Upper lobe of left lung (tissue), 6 donors: ENCODE measurements at places on chromosomes 3 and 15.

- no peak for DNase-seq
Measured at GRCh38 chr15:67241132-67241855, 13.2 kb downstream of the AAGAB start.

GRCh38 chr3:19399356-19399755 is 251.0 kb downstream of the KCNH8 start:
- DNase-seq: no peak

DNA sequence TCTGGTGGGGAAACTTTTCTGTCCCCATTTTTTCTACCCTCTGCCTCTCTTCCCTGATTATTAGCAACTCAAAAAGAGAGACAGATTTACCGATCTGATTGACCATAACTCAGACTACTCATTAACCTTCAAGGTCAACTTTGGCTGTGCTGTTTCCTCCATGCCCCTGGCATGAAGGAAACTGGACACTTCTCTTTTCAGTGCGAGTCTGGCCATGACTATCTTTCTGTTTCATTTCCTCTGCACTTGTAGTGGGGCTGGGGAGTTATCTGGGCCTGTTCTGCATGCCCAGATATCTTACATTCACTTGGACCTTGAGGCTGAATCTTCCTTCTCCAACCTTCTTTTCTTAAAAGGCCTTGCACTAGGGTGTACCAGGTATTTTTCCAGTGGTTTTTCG is 76.9 kb upstream of the SLCO2A1 start:
- DNase-seq: no peak

DNA sequence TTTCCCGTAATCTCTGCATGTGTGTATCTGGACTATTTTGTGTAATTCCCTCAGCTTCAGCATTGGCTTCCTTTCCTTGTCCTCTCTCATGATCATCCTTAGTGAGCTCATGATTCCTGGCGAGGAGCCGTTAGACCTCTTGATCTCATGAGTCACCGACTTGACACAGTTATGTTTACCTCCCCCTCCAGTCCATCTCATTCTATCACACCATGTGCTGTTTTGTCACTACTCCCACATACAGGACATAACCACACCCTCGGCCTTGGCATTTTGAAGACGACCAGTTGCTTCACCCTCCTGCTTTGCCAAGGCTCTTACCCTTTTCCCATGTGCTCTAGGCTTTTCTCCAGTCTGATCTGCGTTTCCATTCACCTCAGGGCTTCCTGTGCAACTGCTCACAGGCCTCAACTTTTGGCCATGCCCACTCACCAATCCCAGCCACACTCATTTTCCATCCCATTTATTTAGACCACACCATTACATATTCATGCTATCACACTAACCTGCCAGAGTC is 41.5 kb downstream of the CP start:
- DNase-seq: no peak

DNA sequence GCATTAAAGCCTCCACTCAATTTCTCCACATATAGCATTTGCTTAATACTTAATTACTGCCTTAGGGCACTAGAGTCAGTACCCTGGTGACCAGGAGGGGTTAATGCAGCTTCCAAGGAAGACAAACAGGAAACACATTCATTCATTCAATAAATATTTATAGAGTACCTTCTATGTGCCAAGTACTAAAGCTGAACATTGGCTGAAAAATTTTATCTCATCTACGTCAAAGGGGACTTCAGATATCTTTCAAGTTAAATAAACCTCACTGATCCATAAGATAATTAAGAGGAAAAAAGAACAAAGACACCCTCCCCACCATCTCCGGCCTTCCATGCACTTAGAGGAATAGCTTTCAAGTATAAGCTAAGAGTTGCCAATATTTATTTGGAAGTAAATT is 156.9 kb upstream of the PRICKLE2 start:
- DNase-seq: no peak

DNA sequence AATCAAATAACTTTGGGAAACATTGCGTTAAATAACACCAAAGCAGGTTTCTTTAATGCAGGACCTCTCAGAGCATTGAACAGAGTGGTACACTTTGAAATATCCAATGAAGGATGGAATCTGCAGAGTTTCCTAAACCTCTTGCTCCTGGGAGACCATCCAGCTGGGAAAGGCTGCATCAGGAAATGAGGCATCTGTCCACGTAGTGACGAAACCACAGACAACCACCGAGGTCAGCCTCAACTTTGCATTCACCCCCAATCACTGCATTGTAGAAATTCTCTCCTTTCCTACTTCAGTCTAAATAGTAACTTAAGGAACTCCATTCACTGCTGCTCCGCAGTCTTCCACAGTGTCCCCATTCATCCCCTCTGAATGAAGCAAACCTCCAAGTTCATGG is 41.5 kb upstream of the CDV3 start:
- DNase-seq: no peak

DNA sequence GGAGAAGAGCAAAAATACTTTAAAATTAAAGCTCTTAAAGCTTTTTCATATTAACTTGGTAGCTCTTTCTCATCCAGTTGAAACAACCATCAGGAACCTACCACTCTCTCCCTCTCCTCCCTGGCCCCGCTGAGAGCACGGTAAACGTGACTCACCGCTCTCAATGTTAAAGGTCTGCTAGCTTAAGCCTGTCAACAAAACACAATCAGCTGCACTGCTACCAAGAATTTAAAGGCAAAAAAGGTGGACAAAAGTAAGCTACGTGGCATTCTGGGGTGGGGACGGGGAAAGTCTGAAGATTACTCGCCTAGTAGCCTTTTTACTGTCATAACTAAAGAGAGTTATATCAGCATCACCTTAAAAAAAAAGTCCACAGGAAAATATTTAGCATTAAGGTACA is 8.4 kb upstream of the GP5 start:
- no peak for DNase-seq

DNA sequence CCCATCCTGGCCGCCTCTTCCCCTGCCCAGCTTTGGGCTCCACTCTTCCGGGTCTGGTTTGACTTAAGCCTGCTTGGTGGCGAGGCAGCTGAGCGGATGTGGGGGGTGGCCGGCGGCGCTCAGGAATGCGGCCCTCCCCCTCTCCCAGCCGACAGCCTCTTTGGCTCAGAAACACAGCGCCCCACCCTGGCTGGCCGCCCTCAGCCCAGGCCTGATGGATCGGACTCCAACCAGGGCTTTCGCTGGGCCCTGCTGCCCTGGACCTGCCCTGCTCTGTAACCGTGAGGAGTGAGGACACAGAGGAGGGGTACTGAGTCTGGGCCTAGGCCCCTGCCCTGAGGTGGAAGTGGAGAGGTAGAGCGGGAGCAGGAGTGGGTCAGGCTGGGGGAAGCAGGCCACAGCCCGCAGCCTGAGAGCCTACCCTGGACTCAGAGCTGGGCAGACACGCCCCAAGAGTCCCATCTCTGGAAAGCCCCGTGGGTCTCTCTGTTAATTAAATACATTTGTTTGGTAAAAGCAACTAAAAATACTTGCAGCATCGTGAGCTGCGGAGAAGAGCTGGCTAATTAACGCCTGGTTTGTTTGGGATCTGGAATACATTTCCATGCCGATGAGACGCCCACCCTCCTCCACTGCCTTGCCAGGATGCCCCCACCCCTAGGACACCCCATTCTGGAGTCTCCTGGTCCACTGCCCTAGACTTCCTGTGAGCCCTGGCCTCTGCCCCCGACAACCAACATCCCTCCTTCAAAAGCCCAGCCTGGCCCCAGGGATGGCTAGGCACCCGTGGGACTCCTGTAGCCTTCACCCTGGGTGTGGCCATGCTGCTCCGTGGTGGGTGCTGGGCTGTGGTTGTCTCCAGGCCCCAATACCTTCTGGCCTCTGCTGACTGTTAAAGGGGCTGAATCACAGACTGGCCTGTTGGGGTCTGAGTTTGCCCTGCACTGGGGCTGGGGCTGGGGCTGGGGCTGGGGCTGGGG is 19.6 kb downstream of the PLXNA1 start:
- DNase-seq: peak; percentile 83

GRCh38 chr3:143600756-143601718 is 247.2 kb downstream of the SLC9A9 start:
- no peak for DNase-seq

GRCh38 chr3:194723846-194724618 is 38.3 kb downstream of the FAM43A start:
- DNase-seq: no peak

- DNase-seq: no peak
Measured at GRCh38 chr3:153096731-153097131, 65.3 kb upstream of the RAP2B start.

DNA sequence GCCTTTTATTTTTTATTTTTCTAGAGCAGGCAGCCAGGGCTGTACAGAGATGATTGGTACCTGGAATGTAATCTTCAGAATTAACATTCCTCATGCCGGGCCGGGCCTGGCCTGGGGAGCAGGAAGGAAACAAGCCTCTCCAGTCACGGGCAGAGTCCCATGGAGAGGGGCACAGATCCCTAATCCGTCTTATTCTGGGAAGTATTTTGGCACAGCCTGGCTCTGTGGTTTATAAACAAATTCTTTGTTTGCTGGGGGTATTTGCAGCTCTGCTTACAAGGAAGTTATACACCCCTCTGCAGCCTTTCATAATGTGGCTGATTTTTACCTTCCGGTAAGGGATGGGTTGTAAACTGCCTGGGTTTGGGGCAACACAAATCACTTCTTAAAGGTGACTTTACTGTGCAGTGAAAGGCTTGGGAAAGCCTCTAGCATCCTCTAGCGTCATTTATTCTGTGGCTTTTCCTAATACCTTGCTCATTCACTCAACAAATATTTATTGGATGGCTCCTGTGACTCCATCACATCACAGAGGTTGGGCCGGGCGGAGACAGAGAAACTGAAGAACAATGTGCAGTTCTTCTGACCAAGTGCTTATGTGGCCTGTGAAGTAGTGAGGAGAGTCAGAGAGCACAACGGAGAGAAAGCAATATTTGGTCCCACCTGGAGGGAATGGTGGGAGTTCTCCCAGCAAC is 2.7 kb downstream of the SLC6A20 start:
- no peak for DNase-seq

DNA sequence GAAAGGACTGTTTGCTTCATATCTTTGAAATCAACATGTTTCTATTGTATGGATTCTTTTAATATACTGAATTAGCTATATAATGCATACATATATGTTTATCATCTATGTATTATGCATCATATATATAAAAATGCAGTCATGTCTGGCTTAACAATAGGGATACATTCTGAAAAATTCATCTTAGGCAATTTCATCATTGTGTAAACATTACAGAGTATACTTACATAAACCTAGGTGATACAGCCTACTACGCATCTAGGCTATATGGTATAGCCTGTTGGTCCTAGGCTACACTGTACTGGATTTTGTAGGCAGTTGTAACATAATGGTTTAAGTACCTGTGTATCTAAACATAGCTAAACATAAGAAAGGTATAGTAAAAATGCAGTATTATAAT is 21.7 kb downstream of the CHMP2B start:
- no peak for DNase-seq

- DNase-seq: no peak
Measured at GRCh38 chr3:117788506-117788905, 1078.9 kb downstream of the TUSC7 start.

- DNase-seq: no peak
Measured at GRCh38 chr3:59795756-59796155, 745.9 kb upstream of the CFAP20DC start.

DNA sequence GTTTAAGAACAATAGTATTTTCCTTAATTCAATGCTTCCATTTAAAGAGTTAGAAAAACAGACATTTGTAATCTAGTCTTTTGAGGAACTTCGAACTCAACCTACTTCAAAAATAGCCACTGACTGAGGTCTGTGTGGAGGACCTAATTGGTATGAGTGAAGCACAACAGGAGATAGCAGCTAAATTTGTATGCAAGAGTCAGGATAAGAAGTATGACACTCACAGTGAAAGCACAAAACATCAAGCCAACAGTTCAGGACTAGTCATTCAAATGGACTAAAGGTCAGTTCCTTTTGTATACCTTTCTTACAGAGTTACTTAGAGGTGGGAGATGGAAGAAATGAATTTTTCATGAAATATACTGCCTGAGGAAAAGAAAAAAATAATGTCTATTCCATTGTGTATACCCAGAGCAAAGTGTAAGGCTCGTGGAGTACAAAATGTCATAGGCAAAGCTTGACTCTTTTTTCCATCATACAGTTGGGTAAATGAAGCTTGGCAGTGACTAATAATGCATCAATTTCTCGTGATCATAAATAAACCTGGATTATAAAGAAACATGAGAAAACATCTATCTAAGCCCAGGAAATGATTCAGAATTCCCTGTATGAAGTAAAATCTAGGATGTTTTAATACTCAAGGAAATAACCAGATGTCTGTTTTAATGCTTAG is 1005.2 kb upstream of the CADM2 start:
- DNase-seq: no peak

DNA sequence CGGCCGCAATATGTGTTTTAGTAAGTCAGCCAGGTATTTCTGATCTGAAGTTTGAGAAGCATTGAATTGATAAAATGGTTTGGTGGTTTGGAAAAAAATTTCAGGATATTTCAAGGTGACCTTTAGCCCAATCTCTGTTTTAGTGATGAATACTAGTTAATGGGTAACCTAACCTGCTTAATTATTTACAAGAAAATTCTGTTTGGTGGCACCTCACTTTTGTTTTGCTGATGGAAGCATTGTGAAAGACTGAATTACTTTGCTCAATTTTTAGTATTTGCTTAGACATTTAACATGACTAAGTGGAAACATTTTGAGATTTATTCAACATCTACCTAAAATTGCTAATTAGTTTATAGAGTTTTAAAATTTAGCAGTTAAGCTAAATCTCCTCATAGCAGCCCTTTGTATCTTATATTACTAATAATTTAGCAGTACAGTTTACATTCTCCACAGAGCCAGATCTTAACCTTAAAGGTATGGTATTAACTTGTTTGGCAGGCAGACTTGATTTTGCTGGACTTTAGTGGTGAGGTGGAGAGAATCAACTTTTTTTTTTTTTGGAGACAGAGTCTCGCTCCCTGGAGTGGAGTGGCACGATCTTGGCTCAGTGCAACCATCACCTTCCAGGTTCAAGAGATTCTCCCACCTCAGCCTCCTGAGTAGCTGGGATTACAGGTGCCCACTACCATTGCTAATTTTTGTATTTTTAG is 35.4 kb downstream of the GRAMD1C start:
- DNase-seq: no peak

- DNase-seq: no peak
Measured at GRCh38 chr3:182570946-182571594, 222.2 kb upstream of the ATP11B start.

DNA sequence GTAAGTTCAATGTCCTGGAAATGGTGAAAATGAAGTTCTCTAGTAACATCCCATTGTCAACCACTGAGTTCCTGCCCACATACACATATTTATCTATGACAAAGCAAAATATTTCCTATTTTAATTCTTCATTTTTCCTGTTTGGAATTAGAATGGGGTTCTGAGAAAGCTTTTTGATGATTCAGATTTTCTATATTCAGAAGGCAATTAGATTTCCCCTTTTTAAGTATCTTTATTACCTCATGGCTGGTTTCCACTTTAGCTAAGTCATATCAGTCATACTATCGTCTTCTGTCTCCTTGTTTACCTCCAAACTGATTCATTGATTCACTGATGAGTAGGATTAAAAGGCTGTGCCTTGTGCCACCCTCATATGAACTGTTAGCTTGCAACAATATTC is 17.9 kb downstream of the ETFA start:
- DNase-seq: no peak
